Esophagus squamous epithelium (tissue), 5 donors: ENCODE measurements at places on chromosomes 5 and 9. TPM values are rescaled to one million over a fixed set of nuclear protein-coding genes. Genes with fewer than 3 reads are reported as not detected.

The TMEM215 gene
- not detected for total RNA-seq

The VLDLR gene
- 15.6 TPM for total RNA-seq

The AKNA gene
- total RNA-seq, result 25.0 TPM

The GDA gene
- total RNA-seq, result not detected

The CAVIN4 gene
- 0.09 TPM for total RNA-seq

The LCN1 gene
- total RNA-seq, result not detected

The SLC6A19 gene
- total RNA-seq, result not detected

The MCTP1 gene
- 19.8 TPM for total RNA-seq

The CDC20B gene
- total RNA-seq, result not detected

The RANBP3L gene
- 0.56 TPM for total RNA-seq

The FUT7 gene
- 0.21 TPM for total RNA-seq

The COL5A1 gene
- total RNA-seq, result 6.0 TPM

The PCDHB14 gene
- total RNA-seq, result 2.7 TPM
